CD4-positive, alpha-beta T cell treated with Interleukin-21 for 1 hour (primary cell): ENCODE measurements at places on chromosomes 16 and 17.
A peak's percentile ranks its signal among the peaks of the same experiment; 100 is the strongest.

DNA sequence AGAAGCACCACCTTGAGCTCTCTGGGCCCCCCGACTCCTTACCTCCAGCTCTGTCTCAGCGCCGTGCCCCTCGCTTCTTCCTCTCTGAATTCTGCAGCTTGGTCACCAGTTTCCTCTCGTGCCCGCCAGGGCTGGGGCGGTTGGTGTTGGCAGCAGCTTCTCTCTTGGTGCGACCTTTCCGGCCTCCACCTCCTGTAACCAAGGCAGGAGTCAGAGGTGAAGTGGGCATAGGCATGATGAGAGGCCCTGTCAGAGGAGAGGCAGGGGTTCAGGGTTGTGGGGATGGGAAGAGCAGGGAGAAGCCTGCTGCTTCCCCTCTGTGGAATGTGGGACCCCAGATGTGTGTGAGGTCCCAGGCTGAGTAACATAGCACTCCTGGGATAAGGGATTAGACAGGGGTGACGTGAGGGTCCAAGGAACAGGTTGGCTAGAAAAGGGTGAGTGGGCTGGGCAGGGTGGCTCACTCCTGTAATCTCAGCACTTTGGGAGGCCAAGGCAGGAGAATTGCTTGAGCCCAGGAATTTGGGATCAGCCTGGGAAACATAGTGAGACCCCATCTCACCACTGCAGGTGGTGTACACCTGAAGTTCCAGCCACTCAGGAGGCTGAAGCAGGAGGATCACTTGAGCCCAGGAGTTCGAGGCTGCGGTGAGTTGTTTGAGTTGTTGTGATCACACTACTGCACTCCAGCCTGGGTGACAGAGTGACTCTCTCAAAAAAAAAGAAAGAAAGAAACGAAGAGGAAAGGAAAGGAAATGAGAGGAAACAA, 626 bp downstream of the NUPR1 start:
- DNase-seq: no peak

GRCh38 chr17:44693609-44694008, 4.0 kb upstream of the CCDC43 start:
- no peak for DNase-seq

- no peak for DNase-seq
Measured at GRCh38 chr17:58641887-58642311, 49.9 kb downstream of the TEX14 start.

- DNase-seq: no peak
Measured at GRCh38 chr17:61403801-61404662, 4.4 kb downstream of the TBX2 start.

DNA sequence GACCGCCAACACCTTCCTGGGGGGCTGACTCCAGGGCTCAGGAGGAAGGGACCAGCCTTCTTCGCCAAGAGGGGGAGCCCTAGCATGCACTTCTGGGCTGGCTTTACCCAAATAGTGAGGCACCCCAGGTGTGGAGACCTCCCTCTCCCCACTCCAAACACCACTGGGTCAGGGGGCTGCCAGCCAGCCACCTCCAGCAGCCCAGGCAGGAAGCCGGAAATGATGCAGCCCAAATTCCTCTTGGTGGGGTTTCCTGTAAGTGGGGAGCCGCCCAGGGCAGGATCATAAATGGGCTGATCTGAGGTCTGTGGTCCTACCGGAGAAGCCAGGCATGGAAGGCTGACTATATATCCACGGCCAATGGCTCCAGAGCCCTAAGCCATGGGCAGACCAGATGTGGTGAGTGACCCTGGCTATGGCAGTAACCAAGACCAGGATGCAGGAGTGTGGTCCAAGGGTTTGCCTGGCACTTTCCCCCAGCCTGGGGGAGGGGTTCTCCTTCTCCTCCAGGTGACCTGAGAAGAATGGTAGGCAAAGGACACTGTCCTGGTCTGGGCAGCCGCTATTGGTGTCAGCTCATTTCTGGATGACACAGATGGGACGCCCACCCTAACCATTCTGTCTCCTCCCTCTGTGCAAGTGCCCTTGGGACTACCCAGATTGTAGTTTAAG, 4.2 kb downstream of the GIT1 start:
- peak; percentile 52 for DNase-seq

GRCh38 chr17:19750020-19750572, 2.0 kb upstream of the ALDH3A1 start:
- DNase-seq: no peak

- DNase-seq: no peak
Measured at GRCh38 chr17:78075545-78075944, 53.0 kb downstream of the TMC6 start.

- DNase-seq: no peak
Measured at GRCh38 chr16:64957246-64957645, 164.6 kb downstream of the CDH11 start.

DNA sequence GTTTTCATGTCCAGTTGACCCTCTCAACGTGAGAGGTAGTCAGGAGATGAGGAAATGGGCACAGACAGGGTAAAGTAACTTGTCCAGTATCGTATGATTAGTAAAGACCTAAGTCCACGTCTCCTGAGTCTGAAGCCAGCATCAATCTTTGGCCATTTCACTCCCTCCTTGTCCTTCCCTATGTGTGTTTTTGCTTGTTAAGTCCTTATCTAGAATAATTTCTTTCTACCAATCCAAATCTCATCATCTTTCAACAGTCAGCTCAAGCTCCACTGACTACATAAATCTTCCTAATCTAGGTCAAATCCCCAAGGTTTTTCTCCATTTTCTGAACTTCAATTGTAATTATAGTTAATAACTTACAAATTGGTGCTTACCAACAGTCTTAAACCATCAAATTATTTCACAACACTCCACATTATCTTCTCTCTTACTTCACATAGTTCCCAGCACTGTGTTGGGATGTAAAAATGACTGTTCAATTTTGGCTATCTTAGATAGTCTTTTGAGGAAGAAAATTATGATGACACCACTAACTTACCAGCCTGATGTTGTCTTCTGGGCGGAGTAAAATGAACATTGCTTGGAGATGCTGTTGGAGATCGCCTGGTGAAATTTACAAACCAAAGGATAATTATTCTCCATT, 72.3 kb upstream of the CORO6 start:
- DNase-seq: no peak

DNA sequence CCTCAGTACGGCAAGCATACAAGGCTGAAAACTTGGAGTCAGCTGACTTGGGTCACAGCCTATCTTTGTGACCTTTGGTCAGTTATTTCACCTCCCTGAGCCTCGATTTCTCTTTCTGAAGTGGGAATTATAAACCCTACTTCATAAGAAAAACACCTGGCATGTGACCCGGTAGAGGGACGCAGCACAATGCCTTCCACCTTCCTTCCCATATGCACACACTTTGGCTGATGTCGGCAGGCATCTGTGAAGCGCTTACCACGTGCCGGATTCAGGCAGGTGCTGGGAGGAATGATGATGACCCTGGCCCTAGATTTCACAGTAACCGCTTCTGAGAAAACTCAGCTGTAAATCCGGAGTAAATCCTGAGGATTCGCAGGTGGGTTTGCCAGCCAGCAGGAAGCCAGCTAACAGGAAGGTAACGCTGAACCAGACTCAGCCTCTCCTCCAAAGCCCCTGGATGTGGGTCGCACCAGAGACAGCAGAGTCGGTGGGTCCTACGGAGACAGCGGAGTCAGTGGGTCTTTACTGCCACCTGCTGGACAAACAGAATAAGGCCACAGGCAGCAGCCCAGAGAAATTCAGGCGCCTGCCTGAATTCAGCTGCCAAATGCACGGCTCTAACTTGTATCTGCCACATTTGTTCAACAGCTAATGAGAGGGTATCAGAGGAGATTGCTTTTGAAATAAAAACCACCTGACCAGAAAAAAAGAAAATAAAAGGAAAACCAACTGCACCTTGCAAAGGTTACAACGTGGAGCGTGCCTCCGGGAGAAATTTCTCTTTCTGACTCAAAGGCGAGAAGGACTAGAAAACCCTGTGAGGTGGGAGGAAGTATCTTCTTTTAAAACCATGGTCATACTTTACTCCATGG, 16.6 kb downstream of the COPRS start:
- peak; percentile 66 for DNase-seq

GRCh38 chr16:14202095-14202494, 131.0 kb downstream of the MRTFB start:
- DNase-seq: no peak

GRCh38 chr17:77701996-77702395, 256.5 kb upstream of the TNRC6C start:
- DNase-seq: no peak

DNA sequence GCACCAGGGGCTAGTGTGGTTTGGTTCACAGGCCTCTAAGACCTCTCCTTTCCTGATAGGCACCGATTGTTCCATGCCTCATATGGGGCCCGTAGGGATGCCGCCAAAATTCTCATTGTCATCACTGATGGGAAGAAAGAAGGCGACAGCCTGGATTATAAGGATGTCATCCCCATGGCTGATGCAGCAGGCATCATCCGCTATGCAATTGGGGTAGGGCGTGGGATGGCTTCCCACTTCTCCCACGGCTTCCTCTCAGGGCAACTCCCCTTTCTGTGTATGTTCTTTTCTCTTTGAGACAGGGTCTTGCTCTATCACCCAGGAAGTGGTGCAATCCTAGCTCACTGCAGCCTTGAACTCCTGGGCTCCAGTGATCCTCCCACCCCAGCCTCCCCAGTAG, 5.3 kb downstream of the ITGAX start:
- DNase-seq: no peak

DNA sequence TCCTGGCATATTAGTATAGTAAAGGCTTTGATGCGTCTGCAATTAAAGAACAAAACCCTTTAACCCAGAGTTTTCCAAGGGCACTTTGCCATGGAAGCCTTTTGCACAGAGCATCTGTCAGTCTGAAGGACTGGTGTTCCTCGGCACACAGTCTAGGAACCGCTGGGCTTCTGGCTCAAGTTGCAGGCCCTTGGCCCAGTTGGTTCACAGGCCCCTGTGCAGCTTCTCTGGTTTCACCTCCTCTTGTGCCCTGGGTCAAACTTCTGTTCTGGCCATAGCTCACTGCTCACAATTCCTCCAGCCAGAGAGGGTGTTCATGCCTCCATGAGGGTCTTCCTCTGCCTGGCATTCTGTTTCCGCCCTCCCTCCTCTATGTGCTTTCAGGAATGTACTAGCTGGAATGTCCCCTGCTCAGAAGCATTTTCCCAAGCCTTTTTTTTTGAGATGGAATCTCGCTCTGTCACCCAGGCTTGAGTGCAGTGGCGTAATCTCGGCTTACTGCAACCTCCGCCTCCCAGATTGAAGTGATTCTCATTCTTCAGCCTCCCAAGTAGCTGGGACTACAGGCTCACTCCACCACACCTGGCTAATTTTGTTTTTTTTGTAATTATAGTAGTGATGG, 34.5 kb upstream of the TEX2 start:
- no peak for DNase-seq
